ENCODE measurements at places on chromosomes 2 and 18.

- DNase-seq = no peak
Measured at GRCh38 chr2:191713837-191714236, 35.9 kb downstream of the NABP1 start.

- DNase-seq = peak; percentile 56
Measured at GRCh38 chr2:29130295-29130694, 15.1 kb downstream of the CLIP4 start.

DNA sequence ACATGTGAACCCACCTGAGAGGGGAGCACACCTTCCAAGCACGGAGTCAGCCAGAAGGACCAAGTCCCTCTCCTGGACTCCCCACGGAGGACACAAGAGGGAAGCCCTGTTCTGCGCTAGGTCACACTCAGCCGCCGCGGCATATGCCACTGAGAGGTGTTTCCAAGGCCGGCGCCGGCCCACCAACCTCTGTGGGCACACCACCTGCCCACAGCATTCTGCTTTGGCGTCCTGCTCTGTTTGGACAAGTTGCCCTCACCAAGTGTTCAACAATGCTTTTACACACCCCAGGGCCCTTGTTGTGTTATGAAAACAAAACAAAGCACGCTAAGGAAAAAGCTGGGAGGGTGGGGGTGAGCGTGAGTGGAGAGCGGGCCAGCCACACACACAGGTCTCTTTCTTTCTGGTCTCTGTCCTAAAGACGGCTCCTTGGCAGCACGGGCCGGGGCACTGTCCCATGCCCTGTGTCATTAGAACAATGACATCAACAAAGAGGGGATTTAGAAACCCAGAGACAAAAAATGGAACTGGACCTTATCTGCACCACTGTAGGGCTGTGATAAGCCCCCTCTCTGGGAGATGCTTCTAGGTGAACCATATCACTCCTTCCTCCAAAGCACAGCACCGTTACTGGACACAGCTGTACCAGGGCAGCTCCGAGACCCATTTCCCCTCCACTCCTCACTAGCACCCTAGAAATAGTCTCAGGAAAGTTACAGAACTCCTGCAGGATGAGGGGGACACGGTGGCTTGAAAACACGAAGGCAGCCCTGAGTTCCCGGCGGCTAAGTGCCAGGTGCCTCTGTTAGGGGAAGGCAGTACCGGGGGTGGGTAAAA is 17.0 kb downstream of the SMAD7 start:
- no peak for DNase-seq

GRCh38 chr2:236691799-236692167 is 122.2 kb downstream of the ACKR3 start:
- peak; percentile 18 for DNase-seq

DNA sequence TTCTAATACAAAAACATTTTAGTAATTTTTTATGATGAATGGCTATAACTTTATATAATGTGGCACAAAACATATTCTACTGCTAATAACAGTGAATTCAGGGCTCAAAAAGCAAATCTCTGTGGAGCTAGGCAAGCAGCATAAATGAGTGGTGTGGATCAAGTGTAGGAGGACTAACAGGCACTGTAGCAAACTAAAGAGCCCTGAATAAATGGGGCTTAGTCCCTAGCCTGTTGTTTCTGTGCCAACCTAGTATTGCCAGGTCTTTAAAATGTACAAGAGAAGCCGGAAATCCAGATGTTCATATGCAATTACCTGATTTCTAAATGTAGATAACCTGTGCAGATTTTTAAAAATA is 18.5 kb downstream of the REL start:
- no peak for DNase-seq

DNA sequence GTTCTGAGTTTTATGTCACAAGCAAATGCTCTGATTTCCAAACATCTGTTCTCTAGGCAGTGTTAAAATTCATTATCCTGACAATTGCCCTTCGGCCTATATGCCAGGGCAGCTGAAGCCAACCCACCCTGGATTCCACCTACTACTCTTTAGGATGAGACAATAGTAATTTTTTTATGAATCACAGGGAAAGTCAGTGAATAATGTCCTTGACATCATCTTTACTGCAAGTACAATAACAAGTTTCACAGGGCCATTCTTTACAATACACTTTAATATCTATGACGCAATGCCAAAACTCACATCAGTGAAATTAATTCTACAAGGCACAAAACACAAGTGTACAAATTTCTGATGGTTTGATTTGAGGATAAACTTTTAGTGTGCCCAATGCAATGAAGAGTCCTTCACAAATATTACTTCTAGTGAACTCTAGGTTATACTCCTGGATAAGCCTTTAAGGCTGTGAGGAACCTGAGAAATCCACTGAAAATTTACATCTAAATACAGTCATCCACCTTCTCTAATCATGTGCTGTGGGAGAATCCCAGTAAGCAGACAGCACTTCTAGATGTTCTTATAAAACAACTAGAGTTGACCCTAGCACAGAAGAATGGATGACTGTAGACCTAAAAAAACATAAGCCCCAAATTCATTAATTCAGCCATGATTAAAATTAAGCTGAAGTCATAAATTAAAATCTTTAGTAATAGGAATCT is 77.3 kb upstream of the CTLA4 start:
- no peak for DNase-seq

DNA sequence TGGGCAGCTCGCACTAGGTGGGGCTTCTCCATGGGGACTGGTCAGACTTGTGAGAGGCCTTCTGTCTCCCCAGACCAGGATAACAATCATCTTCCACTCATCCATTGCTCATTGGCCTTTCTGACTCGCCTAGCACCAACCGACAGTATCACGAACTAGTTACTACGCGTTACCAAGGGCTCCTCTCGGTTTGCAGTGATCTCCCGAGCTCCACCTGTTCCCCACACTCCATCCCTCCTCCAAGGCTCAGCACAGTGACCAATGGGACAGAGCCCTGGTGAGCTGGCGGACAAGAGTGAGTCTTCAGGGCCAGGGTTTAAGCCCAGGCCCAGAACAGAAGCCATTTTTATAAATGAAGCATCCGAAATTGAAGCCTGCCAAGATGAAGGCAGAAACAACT is 42.8 kb upstream of the SMAD7 start:
- peak; percentile 39 for DNase-seq

DNA sequence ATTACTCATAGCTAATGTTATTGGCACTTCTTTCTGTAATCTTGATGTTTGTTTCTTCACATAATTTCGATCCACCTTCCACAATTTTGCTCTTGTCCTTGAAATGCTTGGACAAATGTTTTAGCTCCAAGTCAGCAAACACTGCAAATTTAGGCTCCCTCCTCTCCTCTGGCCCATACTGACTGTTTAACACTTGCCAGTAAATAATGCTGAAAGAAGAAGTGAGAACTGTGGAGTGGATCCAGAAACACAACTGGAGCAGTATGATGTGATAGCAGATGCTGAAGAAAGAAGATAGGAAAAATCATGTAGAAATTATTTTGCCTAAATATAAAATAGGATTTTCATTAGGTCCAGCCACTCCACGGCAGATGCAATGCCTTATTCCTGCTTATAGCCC is 415.0 kb upstream of the GYPC start:
- no peak for DNase-seq

GRCh38 chr18:53747663-53748160 is 476.8 kb downstream of the MBD2 start:
- no peak for DNase-seq

DNA sequence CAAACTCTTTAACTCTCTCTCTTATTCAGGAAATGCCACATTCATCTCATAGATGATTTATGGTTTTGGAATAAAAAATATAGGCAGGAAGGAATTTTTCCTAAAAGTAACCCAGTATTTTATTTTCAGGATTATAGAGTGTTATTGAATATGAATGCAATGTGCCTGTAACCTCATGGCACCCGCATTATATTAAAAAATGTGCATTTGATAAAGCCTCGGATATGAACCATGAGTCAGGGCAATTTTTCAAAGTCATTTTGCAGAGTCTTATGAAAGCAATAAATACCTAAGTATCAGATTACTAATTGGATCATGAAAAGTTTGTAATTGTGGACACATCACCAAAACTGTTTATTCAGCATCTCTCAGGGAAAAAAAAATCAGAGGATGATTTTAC is 573.8 kb downstream of the TSN start:
- DNase-seq = no peak

DNA sequence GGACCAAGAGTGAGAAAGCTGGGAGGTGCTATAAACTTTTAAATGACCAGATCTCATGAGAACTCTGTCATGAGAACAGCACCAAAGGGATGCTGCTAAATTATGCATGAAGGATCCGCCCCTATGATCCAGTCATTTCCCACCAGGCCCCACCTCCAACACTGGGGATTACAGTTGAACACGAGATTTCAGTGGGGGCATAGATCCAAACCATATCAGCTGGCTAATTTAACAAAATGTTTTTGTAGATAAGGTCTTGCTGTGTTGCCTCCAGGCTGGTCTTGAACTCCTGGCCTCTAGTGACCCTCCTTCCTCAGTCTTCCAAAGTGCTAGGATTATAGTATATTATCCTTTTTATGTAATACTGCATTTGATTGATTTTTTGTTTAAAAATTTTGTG is 56.0 kb downstream of the NBEAL1 start:
- no peak for DNase-seq

- DNase-seq = peak; percentile 75
Measured at GRCh38 chr2:3169106-3169870, 208.3 kb downstream of the EIPR1 start.

DNA sequence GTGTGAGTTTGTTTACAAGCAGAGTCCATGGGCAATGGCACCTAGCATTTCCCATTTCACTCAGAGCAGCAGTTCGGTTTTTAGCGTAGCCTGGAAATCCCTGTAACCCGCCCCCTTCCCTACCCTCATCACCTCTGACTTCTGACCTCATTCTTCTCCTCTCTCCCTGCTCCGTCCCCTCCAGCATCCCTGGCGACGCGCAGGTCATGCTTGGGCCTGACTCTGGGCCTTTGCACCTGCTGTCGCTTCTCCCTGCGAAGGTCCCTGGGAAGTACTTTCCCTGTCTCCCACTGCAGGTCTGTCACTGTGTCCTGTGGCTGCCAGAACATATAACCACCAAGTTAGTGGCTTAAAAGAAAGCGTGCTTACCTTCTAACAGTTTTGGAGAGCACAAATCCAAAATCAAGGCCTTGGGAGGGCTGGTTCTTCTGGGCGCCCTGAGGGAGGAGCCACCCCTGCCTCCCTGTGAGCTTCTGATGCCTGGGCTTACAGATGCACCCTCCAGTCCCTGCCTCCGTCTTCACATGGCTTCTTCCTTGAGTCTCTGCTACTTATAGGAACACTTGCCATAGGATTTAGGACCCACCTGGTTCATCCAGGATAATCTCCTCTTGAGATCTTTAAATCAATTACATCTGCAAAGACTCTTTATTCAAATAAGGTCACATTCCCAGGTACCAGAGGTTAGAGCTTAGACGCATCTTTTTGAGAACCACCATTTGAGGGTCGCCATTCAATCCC is 8.1 kb upstream of the RAB17 start:
- no peak for DNase-seq

DNA sequence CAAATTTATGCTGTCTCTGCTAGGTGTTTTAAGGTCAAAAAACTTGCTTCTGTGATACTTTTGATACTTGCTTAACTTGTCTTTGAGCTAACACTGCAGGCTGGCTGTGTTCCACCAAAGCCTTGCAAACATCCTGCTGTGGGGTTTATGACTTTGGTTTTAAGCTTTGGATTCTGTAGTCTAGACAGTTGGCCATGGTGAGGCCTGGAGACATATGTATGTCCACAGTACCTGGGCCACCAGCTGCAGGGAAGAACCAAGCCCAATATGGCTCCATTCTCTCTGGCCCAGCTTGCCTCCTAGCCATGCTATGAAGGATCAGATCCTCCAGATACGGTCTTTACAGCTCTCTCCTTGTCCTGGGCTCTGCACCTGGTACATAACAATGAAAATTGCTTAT is 113.9 kb downstream of the INO80D start:
- DNase-seq = no peak

DNA sequence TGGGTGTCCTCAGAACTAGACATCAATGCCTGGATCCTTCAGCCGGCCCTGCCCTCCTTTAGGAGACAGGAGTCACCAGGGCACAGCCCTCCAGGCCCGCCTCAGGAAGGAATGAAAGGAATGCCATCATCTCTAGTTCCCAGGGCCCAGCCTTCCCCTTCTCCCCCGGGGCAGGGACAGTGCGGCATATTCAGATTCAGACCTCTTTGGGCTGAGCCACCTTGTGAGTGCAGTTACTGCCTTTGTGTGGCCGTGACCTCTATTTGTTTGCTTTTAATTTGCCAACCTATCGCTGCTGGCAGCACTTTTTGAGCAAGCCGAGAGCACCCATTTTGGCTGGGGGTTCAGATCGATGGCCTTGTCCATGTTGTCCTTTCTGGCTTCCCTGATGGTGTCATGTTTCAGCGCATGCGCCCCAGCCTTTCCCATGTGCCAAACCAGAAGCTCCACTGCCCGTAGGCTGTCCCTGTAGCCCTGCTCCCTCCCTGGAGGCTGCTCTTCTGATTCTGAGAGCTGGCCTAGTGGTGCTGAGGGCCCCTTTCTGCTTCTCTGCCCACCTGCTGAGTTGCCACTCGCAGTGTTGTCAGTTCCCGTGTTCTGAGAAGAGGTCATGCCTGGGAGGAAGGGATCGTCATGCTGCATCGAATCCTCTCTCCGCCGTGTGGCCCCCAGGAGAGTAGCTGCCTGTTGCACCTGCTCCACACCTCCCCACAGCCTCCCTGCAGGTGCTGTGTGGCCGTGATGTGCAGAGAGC is 10.9 kb downstream of the ANKRD23 start:
- peak; percentile 80 for DNase-seq

DNA sequence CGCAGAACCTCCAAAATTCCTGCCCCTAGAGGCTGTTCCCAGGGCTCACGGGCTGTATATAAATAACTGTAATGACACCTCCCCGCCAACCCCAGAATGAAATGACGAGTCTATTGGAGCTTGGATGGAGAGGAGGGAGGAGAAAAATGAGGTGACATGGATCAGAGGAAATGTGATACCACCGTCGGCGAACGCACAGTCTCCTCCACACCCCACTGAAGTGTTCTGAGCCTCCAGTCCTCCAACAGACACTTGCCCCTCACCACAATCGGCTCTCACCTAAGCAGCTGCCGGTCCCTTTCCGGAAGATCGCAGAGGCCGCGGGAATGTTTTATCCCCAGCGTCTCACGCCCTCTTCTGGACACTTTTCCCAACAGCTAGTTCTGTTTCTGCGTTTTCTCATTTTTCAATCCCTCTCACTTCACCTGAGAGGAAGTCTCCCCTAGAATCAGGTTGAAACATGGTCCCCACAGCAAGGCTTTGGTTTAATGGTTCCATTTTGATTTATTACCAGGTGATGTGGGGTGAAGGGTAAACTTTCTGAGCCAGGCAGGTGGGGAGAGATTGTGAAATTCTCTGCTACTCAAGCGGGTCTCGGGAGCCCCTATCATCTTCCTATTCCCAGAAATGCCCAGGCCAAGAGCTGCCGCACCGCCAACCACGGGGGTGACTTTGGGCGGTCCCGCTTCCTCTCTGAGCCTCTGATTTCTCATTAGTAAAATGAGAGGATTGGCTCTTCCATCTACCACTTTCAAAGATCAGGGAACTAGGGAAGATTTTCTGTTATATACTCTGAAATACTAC is 9.1 kb upstream of the MYO5B start:
- peak; percentile 71 for DNase-seq

- DNase-seq = peak; percentile 17
Measured at GRCh38 chr18:12694032-12694431, 8.5 kb downstream of the CEP76 start.

- no peak for DNase-seq
Measured at GRCh38 chr2:191187105-191187829, 36.5 kb upstream of the STAT4 start.

Data from AG20443 (cell line).